ENCODE measurements at places on chromosomes 7 and 10.

DNA sequence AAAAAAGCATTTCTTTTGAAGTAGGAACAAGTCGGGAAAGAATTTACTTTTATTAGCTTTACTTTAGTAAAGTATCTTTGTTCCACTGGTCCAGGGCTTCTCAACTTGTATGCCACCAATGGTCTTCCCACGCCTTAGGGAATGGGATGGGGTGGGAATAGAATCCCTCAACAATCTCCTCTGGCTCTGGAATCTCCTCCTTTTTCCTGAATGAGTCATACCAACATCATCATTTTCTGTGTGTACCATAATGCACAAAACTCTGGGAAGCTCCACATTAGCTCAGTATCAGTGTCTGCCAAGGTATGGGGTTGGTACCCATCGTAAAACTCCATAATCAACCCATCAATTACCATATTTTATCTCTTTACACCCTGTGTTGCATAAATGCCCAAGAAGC lies 159.4 kb upstream of the BMPER start:
- peak; percentile 58 for DNase-seq

- no peak for DNase-seq
Observed at GRCh38 chr10:103479135-103479534, at the start of gene CALHM3. Gene CALHM3, minus strand, starts transcription at chr10:103479240. Its CDS starts 208 bp downstream, at chr10:103479032.

GRCh38 chr10:117419921-117420320 lies 44.7 kb upstream of the PDZD8 start:
- no peak for DNase-seq

GRCh38 chr10:78890506-78890905 lies 178.3 kb upstream of the ZMIZ1 start:
- DNase-seq, result no peak

- DNase-seq, result no peak
Observed at GRCh38 chr7:74225400-74225799, 15.6 kb downstream of the LAT2 start.

DNA sequence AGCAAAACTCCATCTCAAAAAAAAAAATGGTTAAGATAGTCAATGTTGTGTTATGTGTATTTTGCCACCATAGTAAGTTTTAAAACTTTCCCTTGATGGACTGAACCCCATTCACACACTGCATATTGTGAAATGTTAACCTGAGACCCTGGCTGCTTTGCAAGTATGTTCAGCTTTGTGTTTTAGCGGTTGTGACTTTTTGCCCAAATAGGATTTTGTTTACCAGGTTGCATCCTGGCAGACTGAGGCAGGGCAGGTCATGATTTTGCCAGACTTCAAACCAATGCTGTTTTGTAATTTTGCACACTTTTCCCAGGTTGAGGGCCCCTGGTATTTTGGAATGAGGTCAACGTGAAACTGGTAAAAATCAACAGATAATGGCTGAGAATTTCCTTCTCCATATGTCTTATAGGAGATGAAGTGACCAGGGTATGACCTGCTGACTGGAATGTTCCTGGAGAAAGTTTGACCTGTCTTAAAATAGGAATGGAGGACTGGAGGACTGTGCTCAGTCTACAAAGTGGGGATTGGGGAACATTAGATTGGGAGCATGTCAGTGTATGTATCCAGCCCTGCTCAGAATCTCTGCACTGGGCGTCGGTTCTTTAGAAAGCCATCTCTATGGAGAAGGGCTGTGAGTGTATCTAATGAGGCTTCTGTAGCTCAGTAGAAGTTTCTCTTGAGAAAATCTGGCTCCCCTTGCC lies 76.2 kb downstream of the LRGUK start:
- no peak for DNase-seq
